ENCODE measurements at places on chromosomes 6 and 20.

- no peak overlapping the region for H3K27ac ChIP-seq
- DNase-seq = no peak
- H3K4me3 ChIP-seq = no peak overlapping the region
- H3K27me3 ChIP-seq = no peaks in the 10 kb centered on the region
Measured at GRCh38 chr20:57711311-57711712, 1.5 kb upstream of the PMEPA1 start.

DNA sequence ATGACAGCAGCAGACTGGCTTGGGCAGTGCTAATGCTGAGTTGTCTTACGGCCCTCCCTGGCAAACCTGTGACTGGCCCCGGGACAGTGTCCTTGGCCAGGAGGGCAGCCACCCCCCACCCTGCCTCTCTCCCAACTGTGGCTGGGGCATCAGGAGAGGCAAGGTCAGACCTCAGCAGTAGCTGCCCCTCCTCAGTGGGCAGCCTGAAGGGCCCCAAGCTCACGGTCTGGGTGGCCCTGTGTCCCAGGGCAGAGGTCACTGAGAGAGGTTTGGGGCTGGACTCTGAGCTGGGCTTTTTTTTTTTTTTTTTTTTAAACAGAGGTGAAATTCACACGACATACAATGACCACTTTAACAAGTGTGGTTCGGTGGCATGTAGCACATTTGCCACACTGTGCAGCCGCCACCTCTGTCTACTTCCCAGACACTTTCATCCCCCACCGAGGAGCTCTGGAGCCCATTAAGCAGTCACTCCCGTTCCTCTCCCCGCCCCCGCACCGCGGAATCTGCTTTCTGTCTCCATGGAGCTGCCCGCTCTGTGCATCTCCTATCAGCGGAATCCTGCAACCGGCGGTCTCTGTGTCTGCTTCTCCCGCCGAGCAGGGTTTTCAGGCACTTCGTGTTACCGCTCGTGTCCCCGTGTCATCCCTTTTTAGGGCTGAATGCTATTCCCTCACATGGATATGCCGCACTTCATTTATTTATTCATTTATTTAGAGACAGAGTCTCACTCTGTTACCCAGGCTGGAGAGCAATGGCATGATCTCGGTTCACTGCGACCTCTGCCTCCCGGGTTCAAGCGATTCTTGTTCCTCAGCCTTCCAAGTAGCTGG lies 67.9 kb upstream of the GATA5 start:
- no peak for DNase-seq
- no peaks in the 10 kb centered on the region for H3K36me3 ChIP-seq

- H3K36me3 ChIP-seq = no peaks in the 10 kb centered on the region
- H3K27me3 ChIP-seq = no peaks in the 10 kb centered on the region
- H3K4me1 ChIP-seq = no peaks in the 10 kb centered on the region
- no peak for DNase-seq
- peak overlapping the region; percentile 93 for H3K27ac ChIP-seq
Measured at GRCh38 chr6:6886171-6886885, 221.4 kb upstream of the RREB1 start.

GRCh38 chr6:7445101-7445500 lies 55.5 kb downstream of the RIOK1 start:
- H3K4me1 ChIP-seq = no peaks in the 10 kb centered on the region
- H3K27ac ChIP-seq = no peak overlapping the region
- H3K36me3 ChIP-seq = no peaks in the 10 kb centered on the region

DNA sequence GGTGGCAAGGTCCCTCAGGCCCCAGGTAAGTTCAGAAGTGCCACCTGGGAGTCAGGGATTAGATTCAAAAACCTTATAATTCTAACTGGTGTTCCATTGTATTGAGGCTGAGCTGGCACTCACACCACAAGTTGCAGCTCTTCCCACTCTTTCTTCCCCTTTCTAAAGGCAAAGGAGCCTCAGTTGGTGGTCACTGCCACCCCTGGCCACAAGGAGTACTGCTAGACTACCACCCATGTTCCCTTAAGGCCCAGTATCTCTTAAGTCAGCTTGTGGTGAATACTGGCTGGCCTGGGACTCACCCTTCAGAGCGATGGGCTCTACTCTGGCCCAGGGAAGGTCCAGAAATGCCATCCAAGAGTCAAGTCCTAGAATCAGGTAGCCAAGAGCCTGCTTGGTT lies 421.1 kb upstream of the KHDRBS2 start:
- no peaks in the 10 kb centered on the region for H3K36me3 ChIP-seq
- DNase-seq = no peak

GRCh38 chr6:103079867-103080266 lies 1686.4 kb downstream of the GRIK2 start:
- no peak overlapping the region for H3K27ac ChIP-seq
- H3K4me3 ChIP-seq = no peak overlapping the region
- no peaks in the 10 kb centered on the region for H3K27me3 ChIP-seq
- no peaks in the 10 kb centered on the region for H3K36me3 ChIP-seq

DNA sequence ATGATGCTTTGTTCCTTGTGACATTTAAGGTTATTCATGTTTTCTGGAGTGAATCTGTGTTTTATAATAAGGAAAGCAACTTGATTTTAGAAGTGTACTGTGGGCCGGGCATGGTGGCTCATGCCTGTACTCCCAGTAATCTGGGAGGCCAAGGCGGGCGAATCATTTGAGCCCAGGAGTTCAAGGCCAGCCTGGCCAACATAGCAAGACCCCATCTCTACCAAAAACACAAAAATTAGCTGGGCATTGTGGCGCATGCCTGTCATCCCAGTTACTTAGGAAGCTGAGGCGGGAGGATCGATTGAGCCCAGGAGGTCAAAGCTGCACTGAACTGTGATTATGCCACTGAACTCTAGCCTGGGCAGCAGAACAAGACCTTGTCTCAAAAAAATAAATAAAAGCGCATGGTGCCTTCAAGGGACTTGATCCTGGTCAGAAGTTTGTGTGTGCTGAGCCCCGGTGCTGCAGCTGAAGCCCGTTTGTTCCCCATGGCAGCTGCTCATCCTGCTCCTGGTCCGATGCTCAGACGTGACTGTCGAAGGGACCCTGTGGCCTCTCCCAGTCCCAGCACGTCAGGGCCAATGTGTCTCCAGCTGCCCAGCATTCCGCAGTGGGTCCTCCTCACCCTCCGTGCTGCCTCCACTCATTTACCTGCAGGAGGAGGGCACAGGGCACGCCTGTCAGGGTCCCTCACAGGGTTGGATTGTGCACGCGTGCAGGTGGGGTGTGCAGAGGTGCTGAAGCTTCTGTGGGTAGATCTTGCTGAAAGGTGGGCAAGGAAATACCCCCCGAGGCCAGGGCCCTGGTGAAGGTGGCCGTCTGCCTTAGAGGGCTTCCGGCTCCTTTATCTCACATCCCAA lies 18.3 kb downstream of the ENTPD6 start:
- no peaks in the 10 kb centered on the region for H3K27me3 ChIP-seq
- DNase-seq = no peak
- no peaks in the 10 kb centered on the region for H3K4me1 ChIP-seq
- no peak overlapping the region for H3K27ac ChIP-seq

DNA sequence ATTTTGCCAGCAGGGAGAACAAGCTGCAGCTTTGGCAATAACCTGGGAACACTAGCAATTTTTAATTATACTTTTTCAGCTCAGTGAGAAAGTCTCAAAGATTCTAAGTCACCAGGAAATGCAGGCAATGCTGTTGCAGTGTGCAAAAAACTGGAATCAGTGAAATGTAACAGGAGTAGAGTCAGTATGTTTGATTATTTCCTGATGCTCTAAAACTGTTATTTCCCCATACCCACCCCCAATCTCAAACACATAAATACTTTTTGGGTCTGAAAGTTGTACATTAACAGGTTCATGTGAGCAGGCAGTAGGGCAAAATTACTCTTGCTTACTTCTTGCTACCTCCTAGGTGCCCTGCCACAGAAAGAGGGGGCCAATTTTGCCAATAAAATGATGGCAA lies 65.4 kb upstream of the BEND6 start:
- no peak overlapping the region for H3K27ac ChIP-seq
- H3K4me1 ChIP-seq = no peaks in the 10 kb centered on the region
- no peak for DNase-seq
- H3K36me3 ChIP-seq = no peaks in the 10 kb centered on the region

- H3K4me1 ChIP-seq = peaks cover 20% of the 10 kb centered on the region
- no peak overlapping the region for H3K27ac ChIP-seq
- DNase-seq = no peak
Measured at GRCh38 chr6:32182555-32182981, 1.5 kb downstream of the AGER start.

GRCh38 chr6:24915641-24916040 lies 20.1 kb downstream of the RIPOR2 start:
- no peak overlapping the region for H3K4me3 ChIP-seq
- peaks cover 30% of the 10 kb centered on the region for H3K4me1 ChIP-seq
- H3K27me3 ChIP-seq = peaks cover 4% of the 10 kb centered on the region
- no peak for DNase-seq

DNA sequence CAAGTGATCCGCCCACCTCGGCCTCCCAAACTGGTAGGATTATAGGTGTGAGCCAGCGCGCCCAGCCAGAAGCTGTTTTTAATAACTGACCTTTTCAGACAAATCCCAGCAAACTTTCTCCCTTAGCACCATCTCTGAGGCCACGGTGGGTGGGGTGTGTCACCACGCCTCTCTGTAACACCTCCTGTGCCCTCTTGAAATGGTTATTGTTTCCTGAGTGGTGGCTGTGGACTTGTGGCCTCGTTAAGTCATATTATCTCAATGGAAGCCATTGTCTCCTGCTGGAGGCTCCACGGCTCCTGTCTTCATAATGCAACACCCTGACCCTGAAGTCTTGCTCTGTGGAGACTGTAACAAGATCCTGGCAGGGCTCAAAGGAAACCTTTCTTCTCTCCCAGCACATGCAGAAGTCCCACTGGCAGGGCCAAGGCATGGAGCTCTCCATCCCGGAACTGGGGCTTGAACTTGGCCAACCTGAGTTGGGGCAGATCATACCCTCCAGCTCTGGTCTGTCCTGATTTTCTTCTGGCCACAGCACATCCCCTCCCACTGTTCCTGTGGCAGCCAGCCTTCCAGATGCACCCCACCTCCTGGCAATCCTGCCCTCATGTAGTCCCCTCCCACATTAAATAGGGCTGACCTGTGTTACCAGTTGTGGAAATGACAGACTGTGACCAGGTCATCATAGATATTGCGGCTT lies 81.1 kb downstream of the SNX5 start:
- no peak overlapping the region for H3K4me3 ChIP-seq
- H3K4me1 ChIP-seq = no peaks in the 10 kb centered on the region
- no peak overlapping the region for H3K27ac ChIP-seq
- H3K36me3 ChIP-seq = no peaks in the 10 kb centered on the region

DNA sequence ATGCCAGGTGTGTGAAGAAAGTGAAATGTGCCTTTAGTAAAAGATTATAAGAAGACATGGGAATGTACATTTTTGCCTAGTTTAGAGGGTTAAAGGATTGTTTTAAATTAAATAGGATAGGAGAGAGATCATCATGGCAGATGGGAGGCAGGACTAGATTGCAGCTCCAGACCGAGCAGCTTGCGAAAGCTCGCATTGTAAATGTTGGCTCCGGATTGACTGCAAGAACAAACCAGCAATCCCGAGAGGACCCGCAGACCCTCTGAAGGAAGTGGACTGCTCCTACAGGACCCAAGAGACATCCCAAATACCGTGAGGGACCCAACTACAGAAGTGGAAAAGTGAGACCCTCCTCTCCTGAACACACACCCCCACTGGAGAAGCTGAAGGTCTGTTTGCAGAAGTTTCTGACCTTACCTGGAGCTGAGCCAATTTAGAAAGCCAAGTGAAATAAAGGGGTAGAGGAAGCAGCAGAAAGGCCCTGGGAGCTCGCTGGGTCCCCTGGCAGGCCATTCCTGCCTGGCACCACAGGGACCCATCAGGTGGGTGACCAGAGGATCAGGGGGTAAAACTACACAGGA lies 30.0 kb upstream of the TPD52L1 start:
- H3K4me3 ChIP-seq = no peak overlapping the region
- no peaks in the 10 kb centered on the region for H3K4me1 ChIP-seq
- H3K27ac ChIP-seq = no peak overlapping the region
- no peak for DNase-seq
- no peaks in the 10 kb centered on the region for H3K36me3 ChIP-seq
